Dermis blood vessel endothelial cell (primary cell): ENCODE measurements at places on chromosomes 1 and 21.

DNA sequence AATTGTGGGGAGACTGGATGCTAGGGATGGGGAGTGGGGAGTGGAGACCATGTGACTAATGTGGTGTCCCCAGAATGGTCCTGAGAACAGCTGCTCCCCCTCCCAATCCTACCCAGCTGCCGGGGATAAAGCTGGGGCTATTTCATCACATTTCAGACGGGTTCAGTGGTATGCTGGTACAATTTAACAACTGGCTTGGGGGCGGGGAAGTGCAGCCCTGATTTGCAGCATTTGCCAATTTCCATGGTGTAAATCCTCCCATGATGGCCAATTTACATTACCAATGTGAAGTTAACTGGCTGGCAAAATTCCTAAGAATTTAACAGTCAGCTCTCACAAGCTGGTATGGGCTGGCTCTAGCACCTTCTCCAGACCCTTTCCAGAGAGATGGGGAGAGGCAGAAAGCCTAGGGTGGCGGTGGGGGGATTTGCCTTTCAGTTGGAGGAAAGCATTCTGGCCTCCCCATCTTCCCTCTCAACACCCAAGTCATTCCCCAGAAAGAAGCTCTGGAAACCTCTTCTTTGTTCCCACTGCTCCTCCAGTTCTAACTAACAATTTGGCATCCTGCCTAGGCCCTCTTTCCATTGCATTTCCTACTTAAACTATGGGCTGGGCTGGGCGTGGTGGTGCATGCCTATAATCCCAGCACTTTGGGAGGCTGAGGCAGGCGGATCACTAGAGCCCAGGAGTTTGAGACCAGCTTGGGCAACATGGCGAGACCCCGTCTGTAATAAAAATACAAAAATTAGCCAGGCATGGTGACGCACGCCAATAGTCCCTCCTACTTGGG, 11.3 kb upstream of the ADGRB2 start:
- DNase-seq, result no peak

DNA sequence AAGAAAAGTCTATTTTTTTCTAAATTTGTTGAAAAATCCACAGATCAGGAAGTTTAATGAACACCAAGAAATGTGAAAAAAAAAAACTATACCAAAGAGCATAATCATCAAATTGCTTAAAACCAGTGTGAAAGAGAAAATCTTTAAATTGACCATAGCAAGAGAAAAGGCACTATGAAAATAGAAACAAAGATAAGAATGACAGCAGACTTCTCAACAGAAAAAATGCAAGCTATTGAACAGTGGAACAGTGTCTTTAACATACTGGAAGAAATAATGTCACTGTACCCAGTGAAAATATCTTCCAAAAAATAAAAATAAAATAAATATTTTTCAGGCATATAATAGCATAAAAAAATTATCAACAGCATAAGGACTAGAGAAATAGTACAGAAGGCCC, 243.0 kb upstream of the GJB5 start:
- DNase-seq, result no peak

GRCh38 chr1:244160455-244161235, 109.6 kb downstream of the ZBTB18 start:
- no peak for DNase-seq

DNA sequence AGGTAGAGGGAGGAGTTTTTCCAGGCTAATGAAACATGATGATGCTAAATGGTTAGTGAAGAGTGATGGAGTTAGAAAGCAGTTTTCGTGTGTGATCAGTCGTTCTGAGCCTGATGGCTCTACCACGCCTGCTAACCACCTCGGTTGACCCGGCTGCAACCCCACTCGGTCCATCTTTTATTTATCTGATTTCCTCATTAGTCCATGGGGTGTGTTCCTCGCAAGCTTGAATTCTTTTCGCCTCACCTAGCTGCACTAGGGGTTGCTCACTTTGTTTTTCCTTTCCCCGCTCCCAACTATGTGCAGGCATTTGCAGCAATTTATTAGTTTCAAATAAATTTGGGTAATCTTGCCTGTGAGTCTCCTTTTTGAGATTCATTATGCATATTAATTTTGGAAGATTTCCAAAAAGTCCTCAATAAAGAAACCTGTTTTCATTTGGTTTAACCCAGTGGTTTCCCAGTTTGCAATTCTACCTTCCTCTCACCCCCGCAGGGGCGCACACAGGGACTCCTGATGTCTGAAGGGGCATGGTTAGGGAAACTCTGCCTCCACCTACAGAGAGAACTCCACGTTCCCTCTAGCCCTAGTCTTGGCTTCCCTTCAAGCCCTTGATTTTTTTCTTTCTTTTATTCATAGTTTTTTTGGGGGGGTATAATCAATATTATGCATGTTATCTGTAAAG, 12.6 kb downstream of the B3GALT5 start:
- no peak for DNase-seq
